Heart right ventricle (tissue), 16 donors: ENCODE measurements at places on chromosomes 12 and 14. TPM values are rescaled to one million over a fixed set of nuclear protein-coding genes. Genes with fewer than 3 reads are reported as not detected.

CAPZA3 gene
- not detected for total RNA-seq

DNA sequence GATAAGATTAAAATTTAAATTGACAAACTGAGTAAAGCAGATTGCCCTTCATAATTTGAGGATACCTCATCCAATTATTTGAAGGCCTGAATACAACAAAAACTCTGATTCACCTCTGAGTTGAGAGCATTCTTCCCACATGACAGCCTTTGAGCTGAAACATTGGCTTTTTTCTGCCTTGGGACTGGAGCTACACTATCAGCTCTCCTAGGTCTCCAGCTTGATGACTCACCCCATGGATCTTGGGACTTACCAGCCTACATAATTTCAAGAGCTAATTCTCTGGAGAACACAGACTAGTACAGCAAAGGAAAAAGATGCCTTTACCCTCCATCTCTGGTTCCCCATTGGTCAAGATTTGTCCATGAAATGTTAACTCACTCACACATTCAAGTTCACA, 555.1 kb downstream of the FOXG1 start:
- no peaks in the 10 kb centered on the region for H3K27me3 ChIP-seq
- no peaks in the 10 kb centered on the region for H3K4me1 ChIP-seq
- DNase-seq: no peak

DNA sequence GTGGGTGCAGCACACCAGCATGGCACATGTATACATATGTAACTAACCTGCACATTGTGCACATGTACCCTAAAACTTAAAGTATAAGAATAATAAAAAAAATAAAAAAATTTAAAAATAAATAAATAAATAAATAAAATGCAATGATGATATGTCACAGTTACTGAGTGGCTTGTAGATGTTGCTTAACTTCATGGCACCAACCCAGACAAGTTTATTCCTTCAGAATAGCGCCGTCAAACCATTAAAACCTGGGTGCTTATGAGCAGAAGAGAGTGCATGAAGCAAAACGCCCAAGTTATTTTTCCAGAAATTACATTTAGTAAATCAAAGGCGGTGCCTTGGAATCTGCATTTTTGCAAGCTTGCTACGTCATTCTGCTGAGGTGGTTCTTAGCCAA, 417.9 kb downstream of the AEBP2 start:
- H3K27me3 ChIP-seq: no peaks in the 10 kb centered on the region
- DNase-seq: no peak
- no peak overlapping the region for H3K4me3 ChIP-seq
- no peaks in the 10 kb centered on the region for H3K36me3 ChIP-seq
- peak overlapping the region; percentile 51 for H3K27ac ChIP-seq
- H3K4me1 ChIP-seq: peaks cover 13% of the 10 kb centered on the region

GRCh38 chr12:2783936-2784600, 10.7 kb upstream of the FKBP4 start:
- H3K4me3 ChIP-seq: no peak overlapping the region
- no peaks in the 10 kb centered on the region for H3K27me3 ChIP-seq
- no peaks in the 10 kb centered on the region for H3K4me1 ChIP-seq
- peak; percentile 74 for DNase-seq
- no peaks in the 10 kb centered on the region for H3K36me3 ChIP-seq
- no peak overlapping the region for H3K27ac ChIP-seq

CCDC38 gene
- total RNA-seq: 0.12 TPM

DNA sequence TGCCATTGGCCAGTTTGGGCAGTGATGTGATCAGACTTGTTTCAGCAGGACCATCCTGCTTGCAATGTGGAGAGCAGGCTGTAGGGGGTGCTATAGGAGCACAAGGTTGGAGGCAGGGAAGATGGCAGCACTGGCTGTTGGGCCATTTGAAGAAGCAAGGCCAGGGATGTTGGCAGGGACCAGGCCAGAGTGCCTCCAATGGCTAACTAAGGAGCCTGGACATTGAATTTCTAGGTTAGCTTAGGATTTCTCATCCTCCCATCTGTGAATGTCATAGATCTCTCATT, 23.5 kb downstream of the FGF23 start:
- DNase-seq: peak; percentile 21
- no peaks in the 10 kb centered on the region for H3K4me1 ChIP-seq
- H3K27ac ChIP-seq: no peak overlapping the region
- no peaks in the 10 kb centered on the region for H3K36me3 ChIP-seq

CEP170B gene
- total RNA-seq: 12.3 TPM

TROAP gene
- not detected for total RNA-seq

CLEC6A gene
- not detected for total RNA-seq

DNA sequence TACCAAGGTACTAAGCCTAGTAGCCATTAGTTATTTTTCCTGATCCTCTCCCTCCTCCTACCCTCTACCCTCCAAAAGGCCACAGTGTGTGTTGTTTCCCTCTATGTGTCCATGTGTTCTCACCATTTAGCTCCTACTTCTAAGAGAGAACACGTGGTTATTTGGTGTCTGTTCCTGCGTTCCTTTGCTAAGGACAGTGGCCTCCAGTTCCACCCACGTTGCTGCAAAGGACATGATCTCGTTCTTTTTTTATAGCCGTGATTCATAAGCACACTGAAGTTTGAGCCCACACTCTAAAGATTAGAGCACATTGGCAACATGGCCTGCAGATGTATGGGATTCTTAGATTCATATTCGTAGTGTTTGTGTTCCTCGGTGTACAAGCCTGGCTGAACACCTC, 8.1 kb upstream of the STX2 start:
- H3K36me3 ChIP-seq: no peaks in the 10 kb centered on the region
- H3K27ac ChIP-seq: no peak overlapping the region
- no peaks in the 10 kb centered on the region for H3K4me1 ChIP-seq
- H3K27me3 ChIP-seq: no peaks in the 10 kb centered on the region
- no peak for DNase-seq
- H3K4me3 ChIP-seq: no peak overlapping the region

STRN3 gene
- 58.3 TPM for total RNA-seq

PLXNC1 gene
- total RNA-seq: 3.1 TPM
